ENCODE measurements at places on chromosomes 2 and 18.
A peak's percentile ranks its signal among the peaks of the same experiment; 100 is the strongest.

- no peak for DNase-seq
Observed at GRCh38 chr2:63881205-63881604, 39.5 kb downstream of the UGP2 start.

- no peak for DNase-seq
Observed at GRCh38 chr2:72040629-72041571, 106.8 kb downstream of the CYP26B1 start.

DNA sequence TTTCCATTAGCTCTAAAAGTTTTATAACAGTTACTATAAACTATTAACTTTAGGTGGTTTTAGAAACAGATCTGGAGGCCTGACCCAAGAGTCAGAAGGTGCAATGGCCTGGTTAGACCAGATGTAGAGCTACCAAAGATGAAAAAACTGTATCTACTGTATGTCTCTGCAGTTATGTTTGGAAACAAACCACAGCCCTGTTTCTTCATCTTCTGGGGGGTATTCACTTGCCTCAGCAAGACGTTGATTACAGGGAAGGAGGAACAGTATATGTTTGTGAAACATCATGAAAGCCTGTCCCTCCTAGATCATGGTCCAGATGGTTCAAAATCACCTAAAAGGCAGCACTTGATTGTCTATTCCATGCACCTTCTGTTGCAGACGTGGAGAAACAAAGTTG, 220.2 kb downstream of the SUCLG1 start:
- no peak for DNase-seq

- no peak for DNase-seq
Observed at GRCh38 chr2:136254681-136255080, 136.7 kb upstream of the CXCR4 start.

DNA sequence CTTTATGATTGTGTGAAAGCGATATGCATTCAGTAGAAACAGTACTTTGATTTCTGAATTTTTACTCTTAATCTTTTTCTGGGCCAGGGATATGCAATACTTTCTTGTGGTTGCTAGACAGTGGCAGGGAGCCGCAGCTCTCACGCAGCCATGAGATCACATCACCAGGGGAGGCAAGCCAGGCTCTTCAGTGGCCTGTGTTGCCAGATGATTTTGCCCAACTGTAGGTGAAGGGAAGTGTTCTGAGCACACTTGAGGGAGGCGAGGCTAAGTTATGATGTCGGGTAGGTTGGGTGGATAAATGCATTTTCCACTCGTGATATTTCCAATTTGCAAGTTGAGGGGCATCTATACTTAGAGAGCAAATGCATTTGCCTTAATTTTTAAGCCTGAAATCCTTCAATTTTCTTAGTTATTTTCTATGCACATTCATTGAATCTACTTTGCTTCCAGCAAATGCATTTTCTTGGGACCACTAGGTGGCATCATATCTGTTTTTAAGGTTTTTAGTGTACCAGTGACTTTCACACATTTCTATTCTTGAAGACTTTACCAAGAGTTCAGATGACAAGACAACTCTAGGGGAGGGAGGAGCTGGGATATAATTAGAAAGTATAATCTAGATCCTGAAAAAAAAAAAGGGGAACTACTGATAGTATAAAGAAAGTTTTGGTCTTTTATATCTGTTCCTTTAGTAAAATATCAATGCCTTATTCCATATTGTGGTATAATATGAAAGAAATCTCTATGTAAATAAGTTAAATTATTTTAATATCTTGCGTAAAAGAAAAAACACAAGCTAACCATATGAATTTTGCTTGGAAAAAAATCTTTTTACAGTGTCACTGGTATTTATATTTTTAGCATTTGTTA, 643.3 kb downstream of the SOCS6 start:
- DNase-seq = no peak

- DNase-seq = no peak
Observed at GRCh38 chr2:106108791-106109190, 85.3 kb downstream of the UXS1 start.

- no peak for DNase-seq
Observed at GRCh38 chr2:10440736-10441135, 7.4 kb downstream of the ODC1 start.

- DNase-seq = no peak
Observed at GRCh38 chr2:137886083-137886831, 78.0 kb upstream of the HNMT start.

DNA sequence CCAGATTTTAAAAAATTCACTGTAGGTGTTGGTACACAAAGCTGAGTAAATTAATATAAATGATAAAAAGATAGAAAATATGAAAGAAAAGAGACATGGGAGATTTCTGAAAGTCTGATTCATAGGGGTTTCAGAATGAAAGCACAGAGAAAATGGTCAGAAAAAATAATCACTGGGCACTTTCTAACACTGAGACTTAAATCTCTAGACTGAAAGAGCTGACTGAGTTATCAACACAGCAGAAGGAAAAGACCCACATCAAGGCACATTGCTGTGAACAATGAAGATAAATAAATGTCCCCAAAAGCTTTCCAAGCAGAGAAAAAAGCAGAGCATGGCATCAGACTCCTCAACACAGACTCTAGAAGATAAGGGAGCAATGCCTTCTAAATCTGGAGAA, 277.2 kb downstream of the BCL2 start:
- DNase-seq = no peak

DNA sequence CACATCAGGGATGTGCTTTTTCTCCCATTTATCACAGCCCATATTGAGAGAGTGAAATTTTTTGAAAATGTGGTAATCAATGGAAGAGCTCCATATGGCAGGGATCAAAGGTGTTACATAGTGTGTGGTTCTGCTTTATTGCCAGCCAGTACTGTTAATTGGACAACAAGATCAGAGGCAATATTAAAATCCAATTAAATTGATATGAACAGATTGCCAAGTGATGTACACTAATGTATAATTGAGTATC, 338.9 kb downstream of the BCL11A start:
- no peak for DNase-seq

GRCh38 chr2:129400826-129401225, 578.6 kb upstream of the RAB6C start:
- DNase-seq = no peak

GRCh38 chr2:210818473-210818872, 262.1 kb downstream of the CPS1 start:
- DNase-seq = no peak

DNA sequence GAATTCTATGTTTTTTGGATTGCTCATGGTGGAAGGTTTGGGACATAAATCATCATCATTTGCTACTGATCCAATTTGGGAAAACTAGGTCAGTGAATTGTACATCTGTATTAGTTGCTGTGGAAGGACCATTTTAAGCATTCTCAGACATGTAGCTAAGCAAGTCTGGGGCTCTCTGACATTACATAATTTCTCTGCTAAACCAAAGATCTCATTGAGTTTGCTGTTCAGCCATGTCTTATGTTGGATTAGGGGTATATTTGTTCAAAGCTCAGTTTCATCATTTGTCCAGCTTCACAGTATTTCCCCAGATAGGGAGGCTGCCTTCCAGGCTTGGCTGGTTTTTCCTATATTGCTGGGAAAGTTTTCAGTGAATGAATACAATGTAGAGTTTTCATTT, 399.7 kb downstream of the MTX2 start:
- DNase-seq = no peak

GRCh38 chr2:191050640-191050987, 36.6 kb upstream of the STAT1 start:
- DNase-seq = no peak

DNA sequence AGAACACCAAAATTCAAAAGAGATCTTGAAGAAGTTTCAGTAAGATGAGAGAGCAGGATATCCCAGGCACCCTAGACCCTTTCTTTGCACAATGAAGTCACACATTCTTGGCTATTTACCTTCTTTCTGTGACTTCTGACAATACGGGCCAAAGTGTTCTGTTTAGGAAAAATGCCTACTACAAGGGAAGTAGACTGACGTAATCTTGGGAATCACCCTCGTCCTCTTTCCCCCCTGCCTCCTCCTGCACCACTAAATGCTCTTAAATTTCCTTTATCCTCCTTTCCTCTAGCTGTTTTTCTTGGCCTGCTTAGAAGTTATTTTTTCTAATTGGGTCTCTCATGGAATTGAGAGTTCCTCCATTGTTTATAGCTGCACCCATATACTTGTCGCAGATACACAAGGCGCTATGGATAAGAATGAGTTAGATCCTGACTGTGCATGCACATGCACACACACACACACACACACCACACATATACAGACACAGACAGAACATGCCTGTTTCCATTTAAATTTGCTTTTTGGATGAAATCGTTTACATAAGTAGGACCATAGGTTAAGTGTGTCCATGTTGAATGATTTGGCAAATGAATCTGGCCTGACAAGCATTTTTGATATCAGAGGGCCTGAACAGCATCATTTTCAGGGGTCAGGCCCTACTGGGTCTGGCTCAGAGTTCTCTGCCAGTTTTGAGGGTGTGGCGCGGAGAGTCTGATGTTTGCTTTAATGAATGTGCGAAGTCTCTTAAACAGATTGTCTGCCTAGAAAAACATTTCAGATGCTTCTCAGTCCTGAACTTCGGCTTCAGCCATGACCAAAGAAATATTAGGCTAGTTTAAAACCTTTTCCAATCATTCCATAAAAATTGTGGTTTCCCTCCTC, 131.9 kb upstream of the NT5C1B start:
- no peak for DNase-seq

DNA sequence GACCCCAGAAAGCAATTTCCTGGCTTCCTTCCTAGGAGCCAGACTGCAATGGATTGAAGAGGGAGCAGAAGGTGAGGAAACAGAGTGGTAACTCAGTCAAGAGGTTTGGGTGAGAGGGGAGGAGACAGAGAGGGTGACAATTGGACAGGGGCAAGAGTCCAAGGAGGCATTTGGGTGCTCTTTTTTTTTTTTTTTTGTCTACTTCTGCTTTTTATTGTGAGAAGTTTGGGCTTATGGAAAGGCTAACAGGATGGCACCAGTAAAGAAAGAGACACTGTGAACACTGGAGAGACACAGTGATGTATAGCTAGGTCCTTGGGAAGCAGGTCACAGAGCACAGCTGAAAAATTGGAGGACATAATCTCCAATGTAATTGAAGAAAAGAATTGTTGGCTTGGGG, 25.0 kb downstream of the CYBRD1 start:
- no peak for DNase-seq

GRCh38 chr2:47344890-47345589, 57.9 kb upstream of the MSH2 start:
- peak; percentile 87 for DNase-seq

GRCh38 chr2:175662335-175662734, 339.7 kb downstream of the LNPK start:
- DNase-seq = no peak

DNA sequence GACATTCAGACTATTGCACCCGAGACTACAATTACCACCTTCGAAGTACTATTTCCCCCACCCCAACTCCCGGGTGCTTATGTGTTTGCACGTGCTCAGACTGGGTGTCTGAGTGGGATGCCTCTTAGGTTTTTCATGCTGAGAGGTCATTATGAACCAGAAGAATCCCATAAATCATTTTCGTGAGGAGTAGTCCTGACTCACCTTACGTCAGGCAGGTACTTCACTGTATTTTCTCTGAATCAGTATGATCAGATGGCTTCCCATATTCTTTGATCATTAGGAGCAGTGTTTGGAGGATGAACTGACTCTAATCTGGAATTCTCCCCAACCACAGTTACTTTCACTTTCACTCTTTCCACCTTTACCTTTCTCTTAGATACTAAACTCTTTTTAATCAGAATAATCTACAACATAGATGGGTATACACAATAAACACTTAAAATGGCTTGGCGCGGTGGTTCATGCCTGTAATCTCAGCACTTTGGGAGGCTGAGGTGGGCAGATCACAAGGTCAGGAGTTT, 38.4 kb upstream of the STAT4 start:
- DNase-seq = no peak

- no peak for DNase-seq
Observed at GRCh38 chr18:43312891-43313290, 35.6 kb upstream of the SYT4 start.

GRCh38 chr2:109435901-109436598, 177.7 kb downstream of the SEPTIN10 start:
- DNase-seq = no peak

Data from prostate gland (tissue), 2 donors.